ENCODE measurements at places on chromosomes 6 and 20.

GRCh38 chr6:107228754-107229153 is 113.4 kb upstream of the BEND3 start:
- DNase-seq = no peak

GRCh38 chr6:41161851-41162552 is 914 bp downstream of the TREM2 start:
- DNase-seq = no peak

- no peak for DNase-seq
These were observed 89.8 kb upstream of the PAX1 start for GRCh38 chr20:21615617-21616080.

GRCh38 chr6:3725145-3726047 is 26.1 kb downstream of the PXDC1 start:
- DNase-seq = no peak

DNA sequence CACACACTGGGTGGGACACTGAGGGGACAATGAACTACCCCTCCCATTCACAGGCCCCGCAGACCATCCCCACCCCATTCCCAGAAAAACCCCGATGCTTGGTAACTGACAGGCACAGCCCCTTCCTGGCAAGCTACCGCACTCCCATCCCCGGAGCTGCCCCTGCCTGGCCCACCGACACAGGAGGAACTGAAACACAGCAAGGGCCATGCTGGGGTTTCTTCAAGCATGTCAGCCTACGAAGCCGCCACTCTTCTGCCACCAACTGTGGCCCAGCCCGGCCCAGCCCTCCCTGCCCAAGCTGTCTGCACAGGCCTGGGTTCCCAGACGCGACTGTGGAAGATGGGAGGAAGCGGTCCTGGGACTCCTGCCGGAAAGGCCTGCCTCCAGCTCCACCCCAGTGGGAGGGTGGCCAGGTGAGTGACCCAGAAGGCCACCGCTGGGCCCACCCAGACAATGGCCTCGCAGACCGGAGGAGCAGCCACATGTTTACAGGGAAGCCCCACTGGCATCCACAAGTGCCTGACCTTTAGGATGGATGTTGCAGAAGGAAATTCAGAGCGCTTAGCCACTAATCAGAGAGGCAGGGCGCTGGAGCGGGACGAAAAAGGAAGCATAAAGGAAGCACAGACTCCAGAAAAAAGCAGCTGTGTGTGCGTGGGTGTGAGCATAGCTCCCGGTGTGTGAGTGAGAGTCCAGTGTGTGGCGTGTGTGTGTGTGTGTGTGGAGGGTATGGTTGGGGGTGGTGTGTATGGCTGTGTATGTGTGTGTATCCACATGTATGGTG is 91.6 kb downstream of the PRND start:
- peak; percentile 40 for DNase-seq

DNA sequence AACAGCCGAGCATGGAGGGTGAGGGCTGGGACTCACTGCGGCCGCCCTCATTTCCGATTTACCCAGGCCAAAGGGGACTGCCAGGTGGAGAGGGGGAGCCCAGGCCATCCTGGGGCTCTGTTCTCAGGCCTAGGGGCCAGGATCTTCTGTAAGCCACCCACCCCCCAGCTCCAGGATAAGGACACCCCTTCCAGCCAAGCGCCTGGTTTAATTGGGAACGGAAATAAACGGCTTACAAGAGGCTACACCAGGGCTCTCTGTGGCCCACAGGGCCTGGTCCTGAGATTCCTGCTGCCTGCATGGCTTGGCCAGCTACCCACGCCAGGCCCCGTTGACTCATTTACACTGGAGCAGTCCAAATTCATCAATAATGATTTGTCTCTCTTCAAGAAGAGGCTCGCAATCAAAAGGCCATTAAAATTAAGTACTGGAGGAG is 68.1 kb upstream of the TOP1 start:
- DNase-seq = no peak

GRCh38 chr6:125253881-125254280 is 47.9 kb downstream of the HDDC2 start:
- DNase-seq = no peak

GRCh38 chr6:159887146-159887545 is 3.6 kb upstream of the MAS1 start:
- no peak for DNase-seq

- no peak for DNase-seq
These were observed 290.2 kb downstream of the TSHZ2 start for GRCh38 chr20:53262365-53262764.

- DNase-seq = no peak
These were observed 127.3 kb downstream of the RTN4IP1 start for GRCh38 chr6:106501960-106502371.

- no peak for DNase-seq
These were observed 114.3 kb upstream of the HDAC2 start for GRCh38 chr6:114085211-114085610.

GRCh38 chr20:48760403-48760983 is 67.3 kb downstream of the PREX1 start:
- DNase-seq = peak; percentile 88

- DNase-seq = no peak
These were observed 1049.8 kb downstream of the KIF16B start for GRCh38 chr20:15523400-15523799.

GRCh38 chr20:7911586-7912330 is 28.5 kb downstream of the HAO1 start:
- DNase-seq = no peak

- no peak for DNase-seq
These were observed 73.1 kb downstream of the NCOA3 start for GRCh38 chr20:47574616-47575364.

DNA sequence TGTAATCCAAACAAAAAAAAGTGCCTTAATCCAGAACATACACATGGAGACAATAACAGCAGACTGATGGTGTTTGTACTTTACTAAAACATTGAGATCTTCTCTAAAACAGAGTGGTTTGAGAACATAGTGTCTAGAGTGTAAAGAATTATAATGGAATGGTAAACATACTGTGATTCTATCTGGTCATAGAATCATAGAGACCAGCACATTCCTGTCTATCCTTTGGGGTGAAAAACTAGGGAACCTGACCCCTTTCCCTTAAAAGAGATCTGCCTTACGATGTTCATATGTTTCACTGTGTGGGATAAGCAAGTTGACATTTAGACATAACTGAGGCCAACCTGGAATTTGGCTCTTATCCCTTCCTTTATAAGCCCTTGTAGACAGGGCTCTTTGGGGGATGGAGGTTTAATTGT is 55.7 kb downstream of the TRMT11 start:
- DNase-seq = no peak

DNA sequence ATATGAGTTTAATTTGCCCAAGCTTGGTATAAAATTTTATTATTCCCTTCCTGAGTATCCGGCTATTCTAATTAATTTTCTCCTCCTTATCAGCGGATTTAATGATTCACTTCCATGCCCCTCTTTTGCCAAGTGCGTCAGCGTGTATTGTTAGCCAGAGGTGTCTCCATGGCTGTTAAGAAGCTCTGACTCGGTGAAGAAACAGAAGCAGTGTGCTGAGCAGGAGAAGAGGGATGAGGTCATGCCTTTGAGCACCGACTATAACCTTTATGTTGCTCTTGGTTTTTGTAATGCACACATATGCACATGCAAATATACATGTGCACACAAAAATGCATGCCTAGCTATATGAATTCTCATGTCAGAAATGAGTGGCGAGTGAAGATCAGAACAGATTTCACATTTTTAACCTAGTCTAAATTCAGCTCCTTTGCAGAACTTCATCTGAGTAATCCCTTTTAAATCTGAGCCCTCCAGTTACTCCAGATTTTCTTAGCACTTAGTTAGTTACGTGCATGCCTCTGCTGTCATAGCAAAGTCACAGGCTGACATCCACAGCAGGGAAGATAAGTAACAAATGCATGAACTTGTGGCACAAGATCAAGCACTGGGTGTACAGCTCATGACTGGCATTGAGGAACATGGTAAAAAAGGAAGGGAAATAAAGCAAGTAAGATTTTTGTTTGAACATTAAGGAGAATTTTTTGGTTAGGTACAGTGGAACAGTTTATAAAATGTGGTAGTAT is 24.3 kb downstream of the HTR1E start:
- no peak for DNase-seq

DNA sequence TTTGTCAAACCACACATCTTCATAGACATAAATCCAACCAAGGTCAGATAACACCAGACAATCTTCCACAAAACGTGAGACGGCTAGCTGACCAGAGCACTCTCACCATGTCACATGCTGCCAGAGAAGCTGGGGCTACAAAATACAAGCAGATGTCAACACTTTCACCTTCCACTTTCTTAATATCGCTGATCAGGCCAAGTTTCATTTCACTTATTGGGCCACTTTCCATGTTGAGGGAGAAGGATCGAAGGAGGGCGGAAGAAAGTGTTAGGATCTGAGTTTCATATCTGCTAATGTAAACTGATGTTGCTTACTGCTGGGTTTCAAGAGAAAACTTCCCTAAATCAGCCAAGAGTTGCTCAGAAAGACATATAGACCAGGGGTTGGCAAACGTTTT is 177.0 kb upstream of the PRDM1 start:
- no peak for DNase-seq

- DNase-seq = peak; percentile 79
These were observed at the start of gene TRMT11 for GRCh38 chr6:125986301-125987025. Gene TRMT11 (plus strand): TSS chr6:125986540. CDS start chr6:125986551, 11 bp downstream.

DNA sequence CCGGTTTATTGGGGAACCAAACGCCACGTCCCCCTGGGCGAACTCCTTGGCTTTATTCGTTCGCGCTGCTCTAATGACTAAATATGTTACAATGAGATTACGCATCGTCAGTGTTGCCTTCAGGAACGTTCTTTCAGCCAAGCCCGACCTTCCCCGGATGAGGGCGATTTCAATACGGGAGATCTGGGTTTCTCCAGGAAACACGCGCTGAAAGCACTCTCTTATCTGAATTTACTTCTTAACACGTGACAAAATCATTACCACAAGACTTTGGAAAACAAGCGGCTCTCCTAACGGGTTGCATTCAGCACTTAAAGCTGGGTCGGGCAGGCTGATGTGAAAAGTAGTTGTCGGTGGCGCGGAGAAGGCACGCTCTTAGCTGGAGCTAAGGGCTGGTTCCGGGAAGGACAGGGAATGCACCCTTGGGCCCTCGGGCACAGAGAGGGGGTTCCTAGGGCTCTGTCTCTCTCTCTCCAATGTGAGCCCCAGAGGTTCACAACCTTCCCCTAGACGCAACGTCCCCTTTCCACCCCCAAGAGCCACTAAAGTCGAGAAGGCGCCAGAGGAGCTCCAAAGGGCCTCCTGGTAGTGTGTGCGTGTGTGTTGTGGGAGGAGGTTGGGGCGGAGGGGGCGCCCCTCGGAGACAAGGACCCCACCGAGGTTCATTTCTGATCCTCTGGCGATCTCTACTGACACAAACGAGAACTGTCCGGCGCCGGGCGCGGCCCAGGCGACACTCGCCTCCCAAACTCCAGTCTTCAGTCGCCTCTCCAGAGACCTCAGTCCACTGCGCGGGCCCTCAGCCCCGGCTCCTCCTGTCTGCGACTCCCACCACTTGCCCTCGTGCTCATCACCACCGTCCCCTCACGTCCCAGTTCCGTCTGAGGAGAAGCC is 7.1 kb upstream of the NKX2-2 start:
- no peak for DNase-seq

GRCh38 chr6:135291288-135292076 is 110.4 kb downstream of the MYB start:
- DNase-seq = no peak

- no peak for DNase-seq
These were observed 481.5 kb upstream of the HSF2 start for GRCh38 chr6:121917834-121918559.

DNA sequence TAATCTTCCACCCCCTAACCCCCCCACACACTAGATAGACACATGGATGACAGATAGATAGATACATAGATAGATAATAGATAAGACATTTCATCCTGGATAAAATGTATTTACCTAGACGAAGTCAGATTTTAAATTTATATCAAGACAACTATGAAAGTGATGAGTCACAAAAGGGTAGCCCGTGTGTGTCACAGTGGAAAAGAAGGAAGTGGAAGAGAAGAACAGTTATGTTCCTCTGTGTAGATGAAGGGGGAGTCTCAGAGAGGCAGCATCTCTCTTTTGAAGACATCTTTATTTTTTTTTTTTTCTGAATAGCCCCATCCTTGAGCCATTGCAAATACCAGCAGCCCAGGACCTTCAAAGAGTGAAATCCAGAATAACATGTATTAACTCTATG is 121.7 kb upstream of the VGLL2 start:
- no peak for DNase-seq

DNA sequence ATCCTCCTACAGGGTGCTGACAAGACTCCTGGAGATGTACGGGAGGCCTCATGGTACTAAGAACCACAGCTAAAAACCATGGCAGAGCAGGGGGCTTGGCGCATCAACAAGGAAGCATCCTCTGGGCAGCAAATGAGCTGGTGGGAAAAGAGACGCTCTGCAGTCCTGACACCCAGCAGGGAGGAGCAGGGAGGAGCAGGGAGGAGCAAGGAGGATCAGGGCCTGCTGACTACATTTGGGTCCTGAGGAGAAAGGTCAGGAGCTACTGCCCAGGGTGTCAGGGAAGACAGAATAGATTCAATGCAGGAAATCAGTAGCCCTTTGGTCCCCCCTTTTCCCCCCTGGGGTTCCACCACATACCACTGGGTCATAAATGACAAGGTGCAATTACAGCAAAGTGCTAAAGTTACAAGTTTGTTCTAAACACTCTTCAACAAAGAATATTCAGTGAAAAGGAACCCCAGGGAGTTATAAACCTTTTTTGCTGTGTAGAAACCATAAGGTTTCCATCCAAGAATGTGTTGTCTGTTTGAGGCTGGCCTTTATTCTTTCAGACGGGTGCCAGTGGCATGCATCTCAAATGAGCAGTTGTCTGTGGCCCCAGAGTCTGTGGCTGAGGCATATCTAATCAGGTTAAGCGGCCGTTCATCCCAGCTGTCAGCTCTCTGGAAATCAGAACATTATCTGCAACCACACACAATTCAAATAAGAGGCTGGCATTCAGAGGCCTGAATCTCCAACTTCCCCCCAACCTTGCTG is 325.0 kb downstream of the CDC5L start:
- no peak for DNase-seq

DNA sequence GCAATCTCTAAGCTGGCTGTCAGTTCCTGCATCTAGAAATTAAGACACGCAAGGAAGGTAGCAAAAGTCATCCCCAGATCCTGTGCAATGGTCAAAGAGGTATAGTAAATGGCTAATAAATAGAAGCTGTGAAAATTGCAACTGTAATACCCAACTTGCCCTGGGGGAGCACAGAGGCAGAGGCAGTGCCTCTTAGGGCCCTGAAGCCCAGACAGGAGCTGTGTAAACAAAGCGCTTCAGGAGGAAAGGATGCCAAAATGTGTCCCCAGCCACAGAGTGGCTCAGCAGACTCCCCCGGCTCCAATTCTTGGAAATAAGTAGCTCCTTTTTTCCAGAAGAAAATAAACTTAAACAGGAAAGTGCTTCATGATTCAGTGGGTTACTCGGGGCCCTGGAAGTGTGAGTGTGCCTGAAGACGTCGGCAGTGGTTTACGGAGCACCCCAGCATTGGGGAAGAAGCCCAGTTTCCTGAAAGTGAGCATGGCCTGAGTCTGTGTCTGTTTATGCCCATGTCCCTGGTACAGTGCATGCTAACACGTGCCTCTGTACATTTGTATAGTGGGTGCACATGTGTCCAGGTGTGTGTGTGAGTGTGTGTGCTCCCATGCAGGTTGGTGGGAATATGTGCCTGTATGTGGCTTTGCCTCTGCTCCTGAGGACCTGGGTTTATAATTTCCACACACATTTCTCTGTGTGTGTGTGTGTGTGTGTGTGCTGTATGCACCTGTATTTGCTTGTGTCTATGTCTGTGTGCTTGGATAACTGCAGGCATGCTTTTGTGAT is 246.7 kb downstream of the MAFB start:
- DNase-seq = no peak

GRCh38 chr6:439641-440167 is 48.2 kb downstream of the IRF4 start:
- DNase-seq = no peak

Measured in CD8-positive, alpha-beta T cell (primary cell).